ENCODE measurements at places on chromosomes 16 and 17. TPM values are rescaled to one million over a fixed set of nuclear protein-coding genes. Genes with fewer than 3 reads are reported as not detected.

DNA sequence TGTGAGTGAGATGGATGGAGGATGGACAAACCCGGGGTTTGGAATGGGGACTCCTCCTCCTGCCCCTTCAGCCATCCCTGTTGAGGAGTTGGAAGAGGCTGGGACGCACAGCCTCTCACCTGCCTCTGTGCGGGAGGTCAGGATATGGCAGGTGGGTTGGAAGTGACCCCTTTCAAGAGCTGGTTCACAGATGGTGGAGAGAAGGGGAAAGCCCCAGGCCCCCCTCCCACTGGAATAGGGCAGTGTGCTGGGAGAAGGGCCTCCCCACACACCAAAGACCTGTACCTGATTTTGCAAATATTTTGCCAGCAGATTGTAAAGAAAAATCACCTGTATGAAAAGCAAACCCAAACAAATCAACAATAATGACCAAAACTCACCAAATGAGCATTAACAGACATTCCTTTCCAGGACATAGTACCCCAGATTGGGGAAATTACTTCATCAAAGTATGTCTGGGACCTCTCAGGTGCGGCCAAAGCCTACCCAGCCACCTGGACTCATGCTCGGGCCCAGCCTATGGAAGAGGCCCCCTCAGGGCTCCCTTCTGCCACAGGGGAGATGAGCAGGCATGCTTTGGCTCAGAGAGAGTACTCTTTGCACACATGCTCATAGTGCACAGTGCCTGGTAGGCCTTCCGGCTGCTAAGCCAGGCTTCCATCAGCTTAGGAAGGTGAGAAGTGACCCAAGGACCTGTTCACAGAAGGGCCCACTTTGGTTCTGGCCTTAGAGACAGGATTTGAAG lies 7.8 kb downstream of the SLC47A2 start:
- no peak overlapping the region for H3K4me3 ChIP-seq
- H3K36me3 ChIP-seq = no peaks in the 10 kb centered on the region
- DNase-seq = no peak

SNX20 gene
- 9.2 TPM for total RNA-seq

GRCh38 chr16:73794994-73795393 lies 501.6 kb upstream of the PSMD7 start:
- no peak overlapping the region for H3K27ac ChIP-seq
- DNase-seq = no peak
- no peaks in the 10 kb centered on the region for H3K27me3 ChIP-seq
- no peaks in the 10 kb centered on the region for H3K4me1 ChIP-seq
- H3K36me3 ChIP-seq = no peaks in the 10 kb centered on the region

DNA sequence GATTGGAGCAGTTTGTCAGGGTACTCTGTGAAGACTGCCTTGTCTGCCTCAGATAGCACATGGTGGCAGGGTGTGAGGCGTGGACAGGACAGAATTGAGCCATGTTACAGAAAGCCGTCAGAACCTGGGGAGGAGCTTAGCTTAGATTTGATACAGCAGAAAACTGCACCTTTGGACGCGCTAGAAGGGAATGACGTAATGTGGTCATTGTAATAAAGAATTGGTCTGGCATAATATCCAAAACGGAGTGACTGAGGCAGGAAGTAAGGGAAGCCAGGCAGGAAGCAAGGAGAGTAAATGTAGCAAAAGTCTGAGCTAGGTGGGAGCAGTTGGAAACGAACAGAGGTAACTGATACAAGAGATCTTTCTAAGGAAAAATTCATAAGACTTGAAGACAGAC lies 140.2 kb downstream of the CYB561 start:
- H3K36me3 ChIP-seq = no peaks in the 10 kb centered on the region
- DNase-seq = no peak
- H3K27ac ChIP-seq = no peak overlapping the region

DNA sequence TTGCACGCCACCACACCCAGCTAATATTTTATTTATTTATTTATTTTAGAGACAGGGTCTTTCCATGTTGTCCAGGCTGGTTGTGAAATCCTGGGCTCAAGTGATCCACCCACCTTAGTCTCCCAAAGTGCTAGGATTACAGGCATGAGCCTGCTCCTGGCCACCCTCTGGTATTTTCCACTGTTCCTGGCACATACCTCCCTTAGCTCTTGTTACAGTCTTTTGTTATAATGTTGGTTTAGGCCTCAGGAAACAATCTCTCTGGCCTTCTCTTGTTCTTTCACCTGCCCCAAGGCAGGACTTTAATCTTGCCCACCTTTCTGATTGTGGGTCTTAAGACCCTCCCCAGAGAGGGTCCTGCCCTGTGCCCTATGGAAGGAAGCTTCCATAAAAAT lies 3.6 kb upstream of the CYTH1 start:
- peak; percentile 3 for DNase-seq
- H3K27me3 ChIP-seq = no peaks in the 10 kb centered on the region
- peaks cover 23% of the 10 kb centered on the region for H3K4me1 ChIP-seq
- no peaks in the 10 kb centered on the region for H3K36me3 ChIP-seq

C17orf50 gene
- total RNA-seq = not detected

DNA sequence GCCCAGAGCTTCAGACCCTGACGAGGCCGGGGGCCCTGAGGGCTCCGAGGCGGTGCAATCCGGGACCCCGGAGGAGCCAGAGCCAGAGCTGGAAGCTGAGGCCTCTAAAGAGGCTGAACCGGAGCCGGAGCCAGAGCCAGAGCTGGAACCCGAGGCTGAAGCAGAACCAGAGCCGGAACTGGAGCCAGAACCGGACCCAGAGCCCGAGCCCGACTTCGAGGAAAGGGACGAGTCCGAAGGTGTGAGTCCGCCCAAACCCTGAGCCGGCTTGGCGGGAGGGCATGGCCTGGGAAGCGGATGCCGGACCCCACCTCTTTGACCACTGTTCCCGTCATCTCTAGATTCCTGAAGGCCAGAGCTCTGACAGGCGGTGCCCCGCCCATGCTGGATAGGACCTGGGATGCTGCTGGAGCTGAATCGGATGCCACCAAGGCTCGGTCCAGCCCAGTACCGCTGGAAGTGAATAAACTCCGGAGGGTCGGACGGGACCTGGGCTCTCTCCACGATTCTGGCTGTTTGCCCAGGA lies 4.4 kb downstream of the NOL3 start:
- peak overlapping the region; percentile 53 for H3K4me3 ChIP-seq
- no peaks in the 10 kb centered on the region for H3K27me3 ChIP-seq
- peak overlapping the region; percentile 83 for H3K27ac ChIP-seq

Measured in upper lobe of right lung (tissue), 1 donor.